Tibial artery (tissue), 4 donors: ENCODE measurements at places on chromosomes 7 and 10.

DNA sequence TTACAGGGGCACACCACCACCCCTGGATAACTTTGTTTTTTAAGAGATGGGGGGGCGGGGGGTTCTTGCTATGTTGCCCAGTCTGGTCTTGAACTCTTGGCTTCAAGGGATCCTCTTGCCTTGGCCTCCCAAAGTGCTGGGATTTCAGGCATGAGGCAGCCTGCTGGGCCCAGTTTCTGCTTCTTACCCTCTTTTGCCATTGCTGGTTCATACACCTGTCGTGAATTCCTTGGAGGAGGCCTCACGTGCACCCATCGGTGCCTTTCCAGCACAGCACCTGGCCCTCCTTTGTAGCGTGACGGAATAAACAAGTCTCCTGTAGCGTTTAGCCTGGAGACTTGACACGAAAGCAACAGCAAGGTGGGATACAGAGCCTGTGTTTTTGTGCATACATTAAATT lies 75.5 kb downstream of the CARD11 start:
- no peak for DNase-seq

- DNase-seq = no peak
These were observed 97.0 kb downstream of the SEMA3C start for GRCh38 chr7:80821771-80822319.

GRCh38 chr7:99229234-99229633 lies 21.3 kb upstream of the KPNA7 start:
- no peak for DNase-seq

GRCh38 chr7:94414481-94414880 lies 19.8 kb downstream of the COL1A2 start:
- no peak for DNase-seq

DNA sequence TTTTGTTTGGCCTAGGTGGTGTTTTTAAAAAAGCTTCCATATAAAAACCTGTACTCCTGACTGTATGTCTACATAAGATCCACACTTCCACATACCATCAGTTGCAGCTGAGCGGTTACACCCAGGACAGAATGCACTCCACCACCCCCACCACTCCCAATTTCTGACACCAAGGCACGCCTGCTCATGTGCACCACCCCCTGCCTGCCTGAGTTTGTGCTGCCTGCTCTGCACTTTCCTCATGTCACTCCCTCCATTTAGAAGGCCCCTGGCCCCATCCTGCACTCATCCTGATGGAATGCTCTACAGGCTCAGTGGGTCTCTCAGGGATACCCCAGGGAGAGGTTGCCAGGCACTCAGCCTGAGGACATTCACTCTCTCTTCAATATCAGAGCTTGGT lies 6.5 kb downstream of the VPS41 start:
- DNase-seq = no peak

- no peak for DNase-seq
These were observed 16.3 kb upstream of the SH2B2 start for GRCh38 chr7:102270178-102270887.

DNA sequence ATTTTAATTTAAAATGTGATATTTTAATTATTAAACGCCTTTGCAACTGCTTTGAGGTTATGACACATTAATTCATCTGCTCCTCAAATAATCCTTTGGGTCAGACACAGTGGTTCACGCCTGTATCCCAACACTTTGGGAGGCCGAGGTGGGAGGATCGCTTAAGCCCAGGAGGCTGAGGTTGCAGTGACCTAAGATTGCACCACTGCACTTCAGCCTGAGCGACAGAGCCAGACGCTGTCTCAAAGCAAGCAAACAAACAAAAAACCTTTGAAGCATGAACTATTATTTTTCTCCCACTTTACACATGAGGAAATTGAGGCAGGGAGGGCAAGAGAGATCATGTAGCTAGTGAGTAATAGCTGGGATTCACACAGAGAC lies 1.5 kb upstream of the POLD2 start:
- no peak for DNase-seq

- DNase-seq = no peak
These were observed 57.9 kb upstream of the INPP5A start for GRCh38 chr10:132479603-132480221.

DNA sequence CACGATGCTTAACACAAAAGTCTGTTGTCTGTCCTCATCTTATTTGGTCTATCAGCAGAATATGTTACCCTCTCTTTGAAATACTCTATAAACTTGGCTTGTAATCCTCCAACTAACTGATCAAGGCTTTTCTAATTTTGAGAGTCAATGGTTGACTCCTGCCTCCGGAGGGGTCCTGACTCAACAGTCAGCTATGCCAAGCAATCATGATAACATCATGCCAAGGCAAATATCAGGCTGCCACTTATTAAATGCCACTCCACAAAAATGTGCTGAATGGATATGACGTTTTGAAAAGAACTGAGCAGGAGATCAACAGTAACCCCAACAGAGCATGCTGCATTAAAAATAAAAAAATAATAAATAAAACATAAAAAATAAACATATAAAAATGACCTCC lies 116.1 kb downstream of the PARD3 start:
- DNase-seq = no peak

- DNase-seq = no peak
These were observed 192.5 kb upstream of the POT1 start for GRCh38 chr7:125122173-125122572.

DNA sequence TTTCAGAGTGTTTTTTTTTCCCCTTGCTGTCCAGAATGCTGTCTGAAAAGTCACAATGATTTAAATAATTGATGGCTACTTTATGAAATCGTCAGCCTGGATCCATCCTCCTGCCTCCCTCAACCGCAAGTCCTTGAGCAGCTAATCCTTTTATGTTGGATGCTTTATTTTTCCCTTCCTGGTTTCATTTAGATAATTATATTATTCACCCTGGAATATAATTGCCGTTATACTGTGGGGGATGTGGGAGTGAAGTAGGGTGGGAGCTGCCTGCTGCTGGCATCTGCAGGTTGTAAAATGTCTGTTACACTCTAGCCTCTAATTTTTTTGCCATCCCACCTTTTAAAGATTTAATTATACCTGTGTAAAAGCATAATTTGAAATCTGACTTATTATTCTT lies 290.5 kb upstream of the LRGUK start:
- DNase-seq = no peak

DNA sequence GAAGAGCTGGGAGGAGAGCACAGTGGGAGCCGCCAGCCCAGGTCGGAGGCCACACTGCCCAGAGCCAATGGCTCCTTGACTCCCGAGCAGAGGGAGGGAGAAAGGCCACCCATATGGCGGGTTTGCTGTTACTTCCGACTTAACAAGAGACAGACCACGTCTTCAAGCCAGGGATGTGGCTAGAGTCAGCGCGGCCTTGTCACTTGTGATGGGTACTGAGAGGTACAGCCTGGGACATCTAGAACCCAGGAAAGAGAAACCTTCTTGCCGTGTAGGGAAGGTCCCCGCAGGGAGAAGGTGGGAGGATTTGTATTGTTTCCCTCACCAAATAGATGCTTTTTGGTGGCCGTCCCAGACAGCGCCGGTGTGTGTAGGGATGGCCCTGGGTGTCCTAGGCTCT lies 127.6 kb downstream of the PAXIP1 start:
- no peak for DNase-seq

DNA sequence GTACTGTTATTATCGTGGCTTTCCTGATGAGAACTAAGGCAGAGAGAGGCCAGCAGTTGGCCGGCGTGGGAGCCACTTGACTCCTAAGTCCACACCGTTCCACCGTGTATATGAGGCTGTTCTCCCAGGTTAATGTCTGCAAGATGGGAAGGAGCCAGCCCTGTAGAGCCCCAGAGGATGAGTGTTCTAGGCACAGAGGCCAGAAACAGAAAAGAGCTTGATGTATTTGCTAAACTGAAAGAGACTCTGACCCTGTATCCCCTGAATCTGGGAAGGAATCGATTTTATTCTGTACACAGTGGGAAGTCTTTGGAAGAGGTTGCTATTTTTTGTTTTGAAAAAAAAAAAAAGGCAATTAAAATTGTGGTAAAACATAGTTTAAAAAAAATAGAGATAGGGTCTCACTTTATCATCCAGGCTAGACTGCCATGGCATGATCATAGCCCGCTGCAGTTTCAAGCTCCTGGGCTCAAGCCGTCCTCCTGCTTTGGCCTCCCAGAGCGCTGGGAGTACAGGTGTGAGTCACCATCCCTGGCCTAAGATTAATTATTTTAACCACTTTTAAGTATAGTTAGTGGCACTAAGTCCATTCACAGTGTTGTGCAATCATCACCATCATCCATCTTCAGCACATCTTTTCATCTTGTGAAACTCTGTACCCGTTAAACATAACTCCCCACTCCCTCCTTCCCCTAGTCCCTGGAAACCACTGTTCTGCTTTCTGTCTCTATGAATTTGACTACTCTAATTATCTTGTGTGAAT lies 348.8 kb downstream of the SDK1 start:
- DNase-seq = no peak
